ENCODE measurements at places on chromosomes 5 and 9.

GRCh38 chr9:123864251-123864650, 65.7 kb downstream of the DENND1A start:
- DNase-seq = no peak

DNA sequence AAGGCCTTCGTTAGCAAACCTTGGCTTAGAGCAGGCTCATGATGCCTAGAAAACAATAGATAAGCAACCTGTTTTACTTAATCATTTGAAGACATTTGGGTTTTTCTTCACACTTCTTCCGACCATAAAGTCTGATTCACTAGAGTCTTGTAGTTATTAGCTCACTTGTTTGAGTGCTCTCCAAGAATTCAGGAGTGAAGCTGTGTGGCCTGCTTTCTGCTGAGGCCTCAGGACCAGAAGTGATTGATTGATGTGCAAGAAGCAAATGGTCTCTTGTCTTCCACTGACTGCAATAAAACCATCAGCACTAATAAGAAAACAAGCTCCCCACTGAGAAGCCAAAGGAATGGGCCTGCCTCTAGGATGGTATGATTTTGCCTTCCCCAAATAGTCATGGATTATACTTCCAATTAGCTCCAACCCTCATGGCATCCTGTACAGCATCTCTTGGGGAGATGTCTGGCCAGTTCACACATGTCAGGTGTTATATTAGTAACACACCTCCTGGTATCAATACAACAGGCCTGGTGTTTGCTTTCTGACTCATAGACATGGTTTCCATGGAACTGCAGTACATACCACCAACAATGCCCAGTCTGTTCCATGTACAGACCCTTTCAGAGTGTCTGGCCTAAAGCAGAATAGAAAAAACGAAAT, 317.6 kb downstream of the CWC27 start:
- no peak for DNase-seq

GRCh38 chr9:6247266-6247665, 31.7 kb downstream of the IL33 start:
- DNase-seq = no peak

DNA sequence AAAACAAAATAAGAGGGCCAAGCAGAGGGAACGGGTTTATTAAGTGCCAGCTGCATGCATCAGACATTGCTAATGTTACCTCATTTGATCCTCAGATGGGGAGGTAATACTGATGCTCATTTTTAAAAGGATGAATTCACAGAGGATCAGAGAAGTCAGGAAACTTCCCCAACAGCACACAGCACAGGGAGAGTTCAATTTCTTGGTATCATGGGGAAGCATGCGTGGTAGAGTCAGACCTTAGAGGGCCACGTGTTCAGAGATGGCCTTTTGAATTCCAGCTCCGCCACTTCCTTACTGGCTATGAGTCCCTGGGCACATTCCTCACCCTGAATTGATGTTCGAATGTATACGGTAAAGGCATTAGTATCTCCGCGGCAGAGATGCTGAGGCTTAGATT, 108.3 kb downstream of the MYO10 start:
- DNase-seq = no peak

GRCh38 chr5:76813982-76814562, 4.8 kb upstream of the F2RL1 start:
- no peak for DNase-seq

DNA sequence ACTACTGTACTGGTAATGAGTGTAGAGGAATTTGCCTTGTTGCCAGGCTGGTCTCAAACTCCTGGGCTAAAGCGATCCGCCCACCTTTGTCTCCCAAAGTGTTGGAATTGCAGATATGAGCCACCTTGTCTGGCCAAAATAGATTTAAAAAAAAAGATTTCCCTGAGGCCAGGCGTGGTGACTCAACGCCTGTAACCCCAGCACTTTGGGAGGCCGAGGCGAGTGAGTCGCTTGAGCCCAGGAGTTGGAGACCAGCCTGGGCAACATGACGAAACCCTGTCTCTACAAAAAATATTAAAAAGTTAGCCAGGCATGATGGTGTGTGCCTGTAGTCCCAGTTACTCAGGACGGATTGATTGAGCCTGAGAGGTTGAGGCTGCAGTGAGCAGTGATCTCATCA, 62.5 kb downstream of the IPO11 start:
- no peak for DNase-seq

GRCh38 chr9:34185778-34186551, 7.1 kb downstream of the UBAP1 start:
- DNase-seq = no peak

DNA sequence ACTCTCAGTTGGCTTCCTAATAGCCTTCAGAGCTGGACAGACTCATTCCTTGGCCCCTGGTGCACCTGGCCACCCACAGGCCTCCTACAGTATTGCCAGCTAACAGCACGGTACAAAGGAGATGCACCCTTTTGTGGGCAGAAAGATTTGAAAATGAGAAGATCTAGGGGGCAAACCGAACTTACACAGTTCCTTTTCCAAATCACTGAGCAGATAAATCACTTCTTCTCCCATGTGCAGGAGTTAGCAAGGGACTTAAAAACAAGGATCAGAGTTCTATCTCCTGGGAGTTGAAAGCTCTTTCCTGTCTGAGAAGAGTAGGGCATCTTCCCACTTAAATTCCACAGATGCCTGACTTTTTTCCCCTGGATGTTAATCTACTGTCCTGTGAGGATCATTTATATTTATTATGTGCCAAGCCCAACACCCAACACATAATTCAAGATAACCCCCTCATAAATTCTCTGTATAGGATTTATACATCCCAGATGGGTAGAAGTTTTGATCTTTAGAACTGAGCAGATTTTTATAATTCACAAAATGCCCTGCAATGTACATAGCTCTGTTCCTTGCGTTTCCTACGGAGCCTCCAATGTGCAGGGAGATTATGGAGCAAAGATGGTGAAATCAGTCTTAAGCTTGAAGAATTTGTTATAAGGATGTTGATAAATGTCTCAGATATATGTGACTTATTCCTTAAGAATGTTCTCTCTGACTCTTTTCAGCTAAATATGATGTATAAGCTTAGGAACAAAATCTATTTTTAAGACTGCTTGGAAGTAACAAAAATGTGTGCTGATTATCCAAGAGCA, 207.2 kb upstream of the DAPK1 start:
- DNase-seq = no peak

- DNase-seq = no peak
These were observed 23.7 kb upstream of the GOLGA1 start for GRCh38 chr9:124964604-124965003.

- DNase-seq = no peak
These were observed 77.7 kb downstream of the PLCXD3 start for GRCh38 chr5:41432481-41433253.

DNA sequence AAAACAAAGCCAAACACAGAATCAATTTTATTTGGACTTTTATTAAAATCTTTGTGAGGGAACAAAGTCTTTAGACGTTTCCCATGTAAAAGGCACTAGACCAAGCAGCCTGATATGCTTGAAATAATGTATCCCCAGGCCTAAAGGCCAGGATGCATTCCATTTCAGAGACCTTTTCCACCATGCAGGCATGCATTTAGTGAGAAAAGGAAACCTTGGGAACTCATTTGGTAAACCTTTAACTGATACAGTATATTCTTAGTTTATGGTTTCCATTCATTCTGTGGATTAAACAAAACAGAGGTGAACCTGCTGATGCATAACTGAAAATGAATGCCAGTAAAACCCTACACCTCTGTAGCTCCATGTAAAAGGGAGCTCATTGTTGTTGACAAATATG, 600.0 kb downstream of the NR2F1-AS1 start:
- DNase-seq = no peak

DNA sequence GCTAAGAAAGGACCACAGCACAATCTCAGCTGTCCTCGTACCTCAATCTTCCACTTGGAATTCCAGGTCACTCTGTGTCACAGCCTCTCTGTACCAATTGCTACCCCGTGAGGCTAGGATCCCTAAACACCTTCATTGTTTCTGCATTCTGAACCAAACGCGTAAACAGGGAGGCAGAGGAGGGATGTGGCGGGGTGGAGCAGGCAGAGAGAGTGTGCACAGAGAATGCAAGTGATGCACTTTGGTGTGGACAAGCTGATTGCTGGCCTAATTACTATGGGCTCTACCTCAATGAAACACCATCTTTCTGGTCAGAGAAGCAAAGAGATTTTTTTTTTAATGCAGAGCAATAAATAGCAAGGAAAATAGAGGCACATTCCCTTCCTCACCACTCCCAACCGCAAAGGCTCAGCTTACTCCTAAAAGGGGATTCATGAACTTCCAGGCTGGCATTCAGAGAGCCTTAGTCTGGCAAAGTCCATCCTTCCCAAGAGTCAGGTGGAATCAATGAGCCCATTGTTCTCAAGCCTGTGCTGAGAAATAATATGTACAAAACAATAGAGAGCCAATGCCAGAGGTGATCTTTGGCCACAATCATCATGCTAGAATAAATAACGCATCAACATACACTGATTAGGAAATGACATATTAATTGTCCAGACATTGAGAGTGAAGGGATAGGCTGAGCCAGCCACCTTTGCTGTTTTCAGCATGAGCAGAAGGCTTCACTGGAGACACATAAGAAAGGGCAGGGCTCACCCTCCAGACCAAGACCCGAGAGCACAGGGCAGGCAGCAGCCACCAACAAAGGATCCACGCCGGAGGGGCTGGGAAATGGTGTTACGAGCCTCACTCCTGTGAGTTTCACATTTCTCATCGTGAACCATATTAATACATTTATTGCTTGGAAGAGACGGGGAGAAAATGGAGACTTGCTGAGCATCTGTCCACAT, 278.8 kb downstream of the ENC1 start:
- DNase-seq = no peak

GRCh38 chr5:127958421-127959011, 125.0 kb upstream of the SLC12A2 start:
- no peak for DNase-seq

DNA sequence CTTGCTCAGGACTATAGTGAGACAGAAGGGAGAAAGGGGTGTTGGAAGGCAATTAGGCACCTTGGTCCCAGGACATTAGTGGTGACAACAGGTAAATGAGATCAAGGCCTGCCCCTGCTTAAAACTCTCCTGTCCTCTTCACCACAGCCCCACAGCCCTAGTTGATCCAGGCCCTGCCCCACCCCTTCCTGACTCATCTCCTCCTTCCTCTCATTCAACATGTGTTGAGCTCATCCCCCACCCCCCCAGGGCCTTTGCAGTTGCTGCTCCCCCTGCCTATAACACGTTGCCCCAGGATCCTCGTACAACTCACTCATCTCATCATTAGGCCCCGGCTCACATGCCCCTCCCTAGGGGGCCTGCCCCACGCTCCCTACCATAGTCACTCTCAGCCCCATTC, 66.8 kb downstream of the TSPAN17 start:
- no peak for DNase-seq

DNA sequence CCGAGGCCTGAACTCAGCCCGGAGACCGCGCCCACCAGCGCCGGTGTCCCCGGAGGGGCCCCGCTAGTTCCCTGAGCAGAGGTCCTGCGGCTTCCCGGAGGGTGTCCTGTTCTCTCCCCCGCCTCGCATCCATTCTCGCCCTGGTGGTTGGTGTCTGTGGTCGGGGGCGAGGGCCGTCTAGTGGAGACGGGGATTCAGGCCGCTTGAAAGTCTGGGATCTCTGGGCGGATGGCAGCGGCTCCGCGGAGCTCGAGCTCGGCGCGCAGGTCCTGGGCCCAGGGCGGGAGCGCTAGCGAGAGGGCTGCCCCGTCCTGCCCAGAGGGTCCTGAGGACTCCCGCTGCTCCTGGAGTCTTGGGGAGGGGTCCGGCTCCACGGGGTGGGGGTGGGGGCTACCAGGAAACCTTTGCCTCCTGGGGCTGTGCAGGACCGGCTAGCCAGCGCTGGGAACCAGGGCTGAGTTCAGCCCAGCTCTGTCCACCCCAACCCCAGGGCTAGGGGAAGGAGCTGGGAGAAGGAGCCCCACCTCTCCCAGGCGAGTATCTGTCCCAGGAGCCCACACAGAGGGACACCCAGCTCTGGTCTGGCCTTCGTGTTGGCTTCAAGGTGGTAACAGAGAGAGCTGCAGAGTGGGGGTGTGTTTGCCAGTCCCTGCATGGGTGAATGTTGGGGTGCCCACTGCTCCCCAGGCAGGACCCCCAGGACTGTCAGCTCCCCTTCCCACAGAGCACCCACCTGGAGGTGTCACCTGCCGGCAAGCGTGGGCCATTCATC, 4.0 kb downstream of the TOR4A start:
- no peak for DNase-seq

GRCh38 chr9:126661521-126662251, 48.0 kb downstream of the LMX1B start:
- DNase-seq = no peak

DNA sequence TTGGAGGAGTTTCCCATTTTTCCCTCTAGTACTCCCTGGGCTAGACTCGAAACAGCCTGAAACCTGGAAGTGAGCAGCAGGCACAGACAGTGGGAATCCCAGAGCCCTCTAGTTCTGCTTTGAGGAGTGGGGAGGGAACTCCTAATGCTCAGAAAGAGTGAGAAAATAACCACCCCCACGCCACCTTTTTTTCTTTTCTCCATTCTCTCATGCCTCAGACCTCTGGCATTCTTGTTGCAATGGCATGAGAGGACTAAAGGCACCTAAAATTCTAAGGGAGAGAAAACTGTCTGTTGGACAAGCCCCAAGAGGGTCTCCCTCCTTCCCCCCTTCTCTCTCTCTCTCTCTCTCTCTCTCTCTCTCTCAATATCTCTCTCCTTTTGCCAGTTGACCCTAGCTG, 15.1 kb upstream of the IRF1 start:
- no peak for DNase-seq

DNA sequence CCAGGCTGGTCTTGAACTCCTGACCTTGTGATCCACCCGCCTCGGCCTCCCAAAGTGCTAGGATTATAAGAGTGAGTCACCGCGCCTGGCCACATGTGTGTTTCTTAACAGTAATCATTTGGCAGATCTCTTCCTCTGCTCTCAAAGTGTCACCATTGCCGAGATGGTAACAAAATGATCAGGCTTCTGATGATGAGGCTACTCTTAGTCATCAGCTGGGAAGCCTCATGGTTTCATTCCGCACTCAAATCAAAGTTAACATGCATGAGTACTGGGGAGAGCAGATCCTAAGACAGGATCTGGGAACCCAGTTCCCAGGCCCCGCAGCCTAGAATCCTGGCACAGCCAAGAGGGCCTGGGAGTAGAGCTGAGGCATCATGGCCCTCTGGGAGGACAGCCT, 27.4 kb downstream of the BARHL1 start:
- no peak for DNase-seq

GRCh38 chr5:1510631-1511030, 13.1 kb downstream of the LPCAT1 start:
- DNase-seq = no peak

GRCh38 chr5:133819977-133820471, 148.4 kb downstream of the C5orf15 start:
- DNase-seq = no peak

DNA sequence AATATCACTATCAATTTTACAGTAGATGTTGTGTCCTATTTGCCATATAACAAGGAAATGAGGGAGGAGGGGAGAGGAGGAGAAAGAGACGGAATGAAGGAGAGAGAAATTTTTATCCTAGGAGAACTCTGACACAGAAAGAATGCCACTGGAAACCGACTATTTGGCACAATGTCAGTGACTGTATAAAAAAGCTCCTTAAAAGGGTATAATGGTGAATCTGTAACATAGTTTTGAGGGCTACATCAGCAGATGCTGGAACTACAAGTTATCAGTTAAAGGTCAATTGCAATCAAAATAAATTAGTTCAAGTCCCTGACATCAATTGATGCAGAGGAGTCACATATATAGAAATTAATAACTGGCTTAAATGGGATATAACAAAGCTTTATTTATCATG, 5.7 kb downstream of the EDIL3 start:
- DNase-seq = no peak

All from stimulated activated CD4-positive, alpha-beta T cell treated with anti-CD3 and anti-CD28 coated beads, TNF-alpha, amount 100 ng/mL, for 4 hours (primary cell).